Stimulated activated memory B cell treated with anti-CD40 and anti-IgM and Interleukin-4, amounts not matched to agents 10 μg/mL and 1 μg/mL and 100 μg/mL, for 72 hours (primary cell): ENCODE measurements at places on chromosomes 7 and 10.

- peaks cover 3% of the 10 kb centered on the region for H3K27me3 ChIP-seq
- no peak overlapping the region for H3K4me3 ChIP-seq
- H3K27ac ChIP-seq: no peak overlapping the region
- no peak for ATAC-seq
Observed at GRCh38 chr10:15339892-15340291, 31.2 kb downstream of the FAM171A1 start.

- H3K4me3 ChIP-seq: no peak overlapping the region
- no peak for ATAC-seq
- H3K36me3 ChIP-seq: no peaks in the 10 kb centered on the region
- no peak overlapping the region for H3K27ac ChIP-seq
- no peaks in the 10 kb centered on the region for H3K4me1 ChIP-seq
Observed at GRCh38 chr7:95886501-95887090, 114.2 kb downstream of the DYNC1I1 start.

- peaks cover 47% of the 10 kb centered on the region for H3K4me1 ChIP-seq
- H3K4me3 ChIP-seq: no peak overlapping the region
- H3K27ac ChIP-seq: no peak overlapping the region
- H3K27me3 ChIP-seq: no peaks in the 10 kb centered on the region
Observed at GRCh38 chr7:127755965-127756364, 104.0 kb downstream of the SND1 start.

GRCh38 chr10:12103802-12104201 lies 25.7 kb upstream of the SEC61A2 start:
- H3K27me3 ChIP-seq: no peaks in the 10 kb centered on the region
- H3K4me3 ChIP-seq: no peak overlapping the region
- H3K4me1 ChIP-seq: peaks cover 6% of the 10 kb centered on the region
- H3K27ac ChIP-seq: no peak overlapping the region

GRCh38 chr10:66924674-66925345 lies 1.0 kb upstream of the LRRTM3 start:
- no peak for ATAC-seq
- no peaks in the 10 kb centered on the region for H3K4me1 ChIP-seq
- no peak overlapping the region for H3K27ac ChIP-seq
- H3K27me3 ChIP-seq: peaks cover 29% of the 10 kb centered on the region
- no peaks in the 10 kb centered on the region for H3K36me3 ChIP-seq

DNA sequence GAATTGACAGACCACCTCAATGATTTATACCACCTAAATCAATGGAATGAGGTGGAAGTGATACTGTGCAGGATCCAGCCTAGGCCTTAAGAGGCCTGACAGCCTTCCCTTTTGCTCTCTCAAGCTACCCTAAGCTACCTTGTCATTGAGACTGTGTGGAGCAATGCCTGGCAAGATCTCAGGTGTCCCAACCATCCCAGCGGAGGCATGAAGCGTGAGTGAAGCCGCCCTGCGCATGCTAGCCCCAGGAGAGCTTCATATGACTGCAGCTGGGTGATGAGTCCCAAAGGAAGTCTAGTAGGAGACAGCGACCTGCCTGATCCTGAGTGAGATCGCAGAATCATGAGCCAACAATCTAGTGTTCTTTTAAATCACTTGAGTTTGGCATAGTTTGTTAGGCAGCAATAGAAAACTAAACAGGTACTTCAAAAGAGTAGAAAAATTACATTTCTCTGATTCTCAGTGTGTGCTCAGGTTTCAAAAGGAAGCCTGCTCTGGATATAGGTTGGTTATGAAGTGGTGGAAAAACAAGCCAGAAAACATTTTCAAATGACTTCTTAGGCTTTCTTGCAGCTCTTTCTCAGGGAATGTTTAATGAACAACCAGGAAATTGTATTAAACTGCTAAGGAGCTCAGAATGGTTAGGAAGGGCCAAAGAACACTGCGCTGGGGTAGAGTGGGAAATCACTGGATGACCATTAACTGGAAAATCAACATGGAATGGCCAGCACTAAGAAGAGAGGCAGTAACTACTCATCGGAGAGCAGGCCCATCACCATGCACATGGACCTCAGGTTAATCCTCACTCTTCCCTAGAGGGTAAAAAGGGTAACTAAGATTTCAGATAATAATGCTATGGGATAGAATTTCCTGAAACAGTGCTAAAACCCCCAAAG lies 535.2 kb downstream of the PHTF2 start:
- no peaks in the 10 kb centered on the region for H3K4me1 ChIP-seq
- no peak overlapping the region for H3K27ac ChIP-seq

- H3K4me3 ChIP-seq: peak overlapping the region; percentile 84
- H3K27me3 ChIP-seq: peaks cover 6% of the 10 kb centered on the region
- peaks cover 76% of the 10 kb centered on the region for H3K4me1 ChIP-seq
- peak overlapping the region; percentile 84 for H3K27ac ChIP-seq
- peaks cover 21% of the 10 kb centered on the region for H3K36me3 ChIP-seq
Observed at GRCh38 chr7:157337316-157338149, 729 bp downstream of the DNAJB6 start.

DNA sequence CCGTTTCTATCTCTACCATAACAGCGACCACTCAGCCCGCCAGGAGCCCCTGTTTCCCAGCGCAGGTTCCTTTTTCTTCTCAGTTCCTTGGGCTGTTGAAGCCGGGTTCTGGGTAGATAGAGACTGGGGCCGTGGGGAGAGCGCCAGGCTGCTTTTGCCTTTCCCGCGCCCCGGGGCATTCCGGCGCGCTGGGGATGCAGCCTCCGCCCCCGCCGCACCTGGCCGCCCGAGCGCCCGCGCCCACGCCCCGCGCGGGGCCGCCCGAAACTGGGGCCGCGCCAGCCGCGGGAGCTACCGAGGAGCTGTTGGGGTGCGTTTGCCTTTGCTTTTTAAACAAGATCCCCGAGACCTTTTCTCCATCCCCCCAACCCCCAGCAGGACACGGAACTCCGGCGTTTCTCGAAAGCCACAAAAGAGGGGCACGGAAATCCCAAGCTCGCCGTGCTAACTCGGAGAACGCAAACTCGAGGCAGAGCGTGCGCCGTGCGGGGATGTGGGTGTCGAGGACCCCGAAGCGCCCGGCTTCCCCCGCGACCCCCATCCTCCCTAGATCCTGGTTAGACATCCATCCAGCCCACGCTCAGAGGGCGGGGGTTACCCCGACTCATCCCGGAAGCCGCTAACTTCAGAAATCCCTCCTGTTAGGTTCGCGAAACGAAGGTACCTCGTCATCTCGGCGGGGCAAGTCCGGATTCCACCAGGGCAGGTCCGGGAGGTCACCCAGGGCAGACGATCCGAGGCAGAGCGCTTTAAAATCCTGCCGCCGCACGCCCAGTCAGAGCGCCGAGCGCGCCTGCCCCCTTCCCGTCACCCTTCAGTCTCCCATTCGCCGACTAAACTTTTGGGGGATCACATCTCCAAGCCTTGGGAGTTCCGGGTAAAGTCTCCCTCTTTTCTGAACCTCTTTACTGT lies 1.0 kb downstream of the GRM8 start:
- ATAC-seq: no peak
- no peak overlapping the region for H3K27ac ChIP-seq
- no peaks in the 10 kb centered on the region for H3K36me3 ChIP-seq
- peak overlapping the region; percentile 86 for H3K4me3 ChIP-seq

GRCh38 chr10:63720072-63720537 lies 198.9 kb downstream of the REEP3 start:
- H3K36me3 ChIP-seq: no peaks in the 10 kb centered on the region
- no peak overlapping the region for H3K27ac ChIP-seq
- ATAC-seq: peak; percentile 63
- no peak overlapping the region for H3K4me3 ChIP-seq

DNA sequence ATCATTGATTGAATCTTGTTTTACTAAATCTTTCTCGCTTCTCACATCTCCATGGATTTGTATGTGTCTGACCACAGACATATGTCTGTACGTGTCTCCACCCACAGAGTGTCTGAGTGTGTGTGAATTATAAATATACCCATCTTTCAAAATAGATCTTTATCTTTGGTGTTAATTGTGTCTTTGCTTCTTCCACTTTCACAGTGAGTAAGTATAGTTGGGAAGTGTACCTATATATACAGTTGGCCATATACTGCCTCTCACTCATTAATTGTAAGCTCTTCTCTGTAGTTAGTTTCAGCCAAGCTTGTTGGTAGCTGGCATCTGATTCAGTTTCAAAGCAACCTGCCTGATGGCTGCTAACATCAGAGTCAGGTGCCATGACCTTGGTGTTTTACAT lies 18.4 kb downstream of the EEPD1 start:
- no peak overlapping the region for H3K4me3 ChIP-seq
- H3K36me3 ChIP-seq: no peaks in the 10 kb centered on the region
- no peak for ATAC-seq
- peaks cover 7% of the 10 kb centered on the region for H3K4me1 ChIP-seq

DNA sequence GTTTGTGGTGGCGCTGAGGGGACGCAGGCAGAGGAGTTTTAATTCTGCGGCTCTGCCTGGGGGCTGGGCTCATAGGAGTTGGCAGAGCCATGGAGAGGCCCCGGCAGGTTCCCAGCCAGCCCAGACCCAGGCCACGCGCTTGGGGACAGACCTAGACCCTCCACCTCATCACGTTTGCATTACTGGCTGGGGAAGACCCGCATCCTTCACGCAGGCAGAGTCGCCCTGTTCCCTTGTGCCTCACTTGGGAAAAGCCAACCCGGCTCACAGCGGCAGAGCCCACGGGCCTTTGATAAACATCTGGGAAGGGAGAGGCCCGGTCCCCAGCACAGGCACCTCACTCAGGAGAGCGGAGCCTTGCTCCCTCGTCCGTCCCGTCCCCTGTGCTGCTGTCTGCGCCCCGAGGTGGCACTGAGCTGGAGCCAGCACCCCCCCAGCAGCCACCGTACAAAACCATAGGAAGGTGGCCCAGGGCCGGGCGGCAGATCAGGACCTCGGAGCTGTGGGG lies 112.8 kb downstream of the CYTH3 start:
- H3K4me3 ChIP-seq: no peak overlapping the region
- ATAC-seq: no peak
- H3K27me3 ChIP-seq: no peaks in the 10 kb centered on the region

DNA sequence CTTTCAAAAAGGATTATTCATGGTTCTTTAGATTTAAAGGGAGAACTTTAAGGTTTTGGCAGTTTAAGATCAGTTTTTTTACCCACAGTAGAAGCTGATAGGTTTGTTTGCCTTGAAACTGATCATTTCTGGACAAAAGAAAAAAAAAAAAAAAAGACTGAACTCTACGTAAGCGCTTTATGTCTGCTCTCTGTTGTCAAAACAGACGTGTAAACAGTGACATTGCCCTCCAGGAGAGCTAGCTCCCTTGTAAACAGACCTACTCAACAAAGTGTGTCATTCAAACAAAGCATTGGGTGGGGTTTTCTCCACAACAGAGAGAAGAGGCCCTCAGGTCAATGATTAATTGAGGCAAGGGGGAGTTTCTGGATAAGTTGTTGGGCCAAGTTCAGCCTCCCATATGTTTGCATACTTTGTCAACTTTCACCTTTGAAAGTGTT lies 568.1 kb upstream of the LRRN3 start:
- H3K27me3 ChIP-seq: no peaks in the 10 kb centered on the region
- H3K4me3 ChIP-seq: no peak overlapping the region
- no peaks in the 10 kb centered on the region for H3K4me1 ChIP-seq
- ATAC-seq: no peak
- no peaks in the 10 kb centered on the region for H3K36me3 ChIP-seq

DNA sequence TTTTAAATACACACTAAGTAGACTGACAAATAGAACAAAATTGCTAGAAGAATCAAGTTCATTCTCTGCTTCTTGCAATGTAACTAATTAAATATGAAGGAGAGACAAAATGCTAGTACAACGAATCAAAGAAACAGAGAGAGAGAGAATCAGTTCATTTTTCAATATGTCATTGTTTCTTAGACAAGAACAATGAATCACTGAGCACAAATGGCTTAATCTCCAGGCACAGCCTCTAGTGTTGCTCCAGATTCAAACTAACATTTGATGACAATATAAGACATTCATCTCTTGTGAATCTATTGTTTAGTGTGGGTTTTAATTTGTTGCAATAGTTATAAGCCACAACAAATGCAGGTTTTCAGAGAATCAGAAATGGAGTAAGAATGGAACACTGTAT lies 357.4 kb upstream of the TMEM229A start:
- no peaks in the 10 kb centered on the region for H3K36me3 ChIP-seq
- H3K4me3 ChIP-seq: no peak overlapping the region
- no peak for ATAC-seq
- no peak overlapping the region for H3K27ac ChIP-seq
- no peaks in the 10 kb centered on the region for H3K4me1 ChIP-seq

DNA sequence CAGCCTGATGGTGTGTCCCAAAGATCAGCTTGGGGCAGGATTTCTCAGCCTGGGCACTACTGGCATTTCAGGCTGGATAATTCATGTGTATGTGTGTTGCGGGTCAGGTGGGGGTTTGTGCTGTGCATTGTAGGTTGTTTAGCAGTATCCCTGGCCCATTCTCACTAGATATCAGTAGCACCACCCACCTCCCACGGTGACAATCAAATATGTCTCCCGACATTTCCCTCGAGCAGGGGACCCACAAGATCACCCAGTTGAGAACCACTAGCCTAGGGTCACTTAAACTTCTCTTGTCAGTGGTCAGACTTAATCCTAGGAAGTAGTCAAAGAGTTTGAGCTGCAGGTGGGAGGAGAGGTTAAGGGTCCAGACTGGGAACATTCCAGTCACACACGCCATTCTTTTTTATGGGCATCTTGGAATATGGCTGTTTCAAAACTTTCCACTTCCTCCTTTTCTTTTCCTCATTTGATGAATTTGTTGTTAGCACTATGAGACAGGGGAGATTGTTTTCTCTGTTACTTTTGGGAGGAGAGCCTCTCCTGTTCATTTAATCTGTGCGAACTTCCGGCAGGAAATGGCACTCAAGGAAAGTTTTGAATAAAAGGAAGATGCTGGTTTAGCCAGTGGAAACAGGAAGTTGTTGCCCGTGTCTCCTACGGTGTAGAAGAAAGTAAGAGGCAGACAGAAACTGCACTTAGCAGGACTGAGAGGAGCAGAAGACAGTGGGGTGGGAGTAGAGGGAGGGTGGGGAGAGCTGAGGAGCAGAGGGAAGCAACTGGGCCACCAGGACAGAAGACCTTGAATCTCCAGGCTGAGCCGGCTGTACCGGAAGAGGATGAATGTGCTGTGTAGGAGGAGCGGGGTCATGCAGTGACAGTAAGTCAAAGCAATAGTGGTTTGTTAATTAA lies 17.6 kb upstream of the EXOC6 start:
- no peaks in the 10 kb centered on the region for H3K27me3 ChIP-seq
- peaks cover 28% of the 10 kb centered on the region for H3K4me1 ChIP-seq
- peak overlapping the region; percentile 69 for H3K4me3 ChIP-seq
- peak; percentile 71 for ATAC-seq

GRCh38 chr7:125966278-125967048 lies 1036.8 kb upstream of the POT1 start:
- no peaks in the 10 kb centered on the region for H3K4me1 ChIP-seq
- no peak for ATAC-seq
- H3K4me3 ChIP-seq: no peak overlapping the region
- no peaks in the 10 kb centered on the region for H3K27me3 ChIP-seq
- H3K36me3 ChIP-seq: no peaks in the 10 kb centered on the region
- H3K27ac ChIP-seq: no peak overlapping the region

DNA sequence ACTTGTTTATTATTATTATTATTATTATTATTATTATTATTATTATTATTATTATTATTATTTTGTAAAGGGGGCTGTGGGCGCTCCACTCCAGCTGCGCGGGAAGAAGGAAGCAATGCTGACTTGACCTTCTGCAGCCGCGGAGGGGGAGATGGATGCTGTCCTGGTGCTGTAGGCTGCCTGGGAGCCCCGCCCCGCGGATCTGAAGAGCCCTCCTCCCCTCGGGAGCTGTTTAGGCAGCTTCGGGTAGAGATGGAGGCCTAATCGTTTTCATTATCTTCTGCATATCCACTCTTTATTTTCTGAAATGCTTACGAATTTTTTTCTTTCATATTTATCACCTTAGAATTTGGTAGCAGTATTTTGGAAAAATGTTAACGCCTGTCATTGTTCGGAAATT lies 101.2 kb upstream of the KLF6 start:
- H3K36me3 ChIP-seq: peaks cover 7% of the 10 kb centered on the region
- peak overlapping the region; percentile 88 for H3K27ac ChIP-seq
- H3K4me1 ChIP-seq: peaks cover 39% of the 10 kb centered on the region
- H3K4me3 ChIP-seq: no peak overlapping the region
- H3K27me3 ChIP-seq: no peaks in the 10 kb centered on the region
- no peak for ATAC-seq
